GM20000 (cell line): ENCODE measurements at places on chromosomes 7 and 10.

GRCh38 chr7:158351051-158351450 is 236.6 kb downstream of the PTPRN2 start:
- no peak for DNase-seq

DNA sequence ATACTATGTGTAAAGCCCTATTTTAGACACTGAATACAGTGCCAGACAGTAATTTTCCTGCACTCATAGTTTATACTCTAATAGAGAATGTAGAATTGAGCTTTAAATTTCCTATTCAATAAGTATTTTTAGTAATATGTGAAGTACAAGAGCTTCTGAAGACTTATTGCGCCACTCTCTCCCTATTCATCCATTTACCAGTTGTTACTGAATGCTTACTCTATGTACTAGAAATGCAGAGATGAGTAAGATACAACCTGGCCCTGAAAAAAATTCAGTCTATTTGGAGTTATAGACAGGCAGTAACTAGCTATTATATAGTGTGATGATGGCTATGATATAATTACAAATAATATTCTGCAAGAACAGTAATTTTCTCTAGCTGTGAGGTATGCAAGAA is 98.8 kb downstream of the ADK start:
- no peak for DNase-seq

- DNase-seq = no peak
Observed at GRCh38 chr10:97852277-97852676, 2.6 kb downstream of the GOLGA7B start.

DNA sequence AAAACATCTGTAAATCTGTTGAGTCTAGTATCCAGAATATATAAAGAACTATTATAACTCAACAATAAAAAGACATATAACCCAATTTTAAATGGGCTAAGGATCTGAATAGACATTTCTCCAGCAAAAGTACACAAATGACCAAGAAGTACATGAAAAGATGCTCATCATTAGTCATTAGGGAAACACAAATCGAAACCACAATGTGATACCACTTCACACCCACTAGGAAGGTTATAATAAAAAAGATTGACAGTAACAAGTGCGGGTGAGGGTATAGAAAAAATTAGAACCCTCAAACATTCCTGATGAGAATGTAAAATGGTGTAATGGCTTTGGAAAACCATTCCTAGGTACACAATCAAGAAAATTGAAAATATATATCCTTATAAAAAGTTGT is 4.1 kb downstream of the XPNPEP1 start:
- no peak for DNase-seq

- no peak for DNase-seq
Observed at GRCh38 chr7:45624392-45624760, 50.2 kb downstream of the ADCY1 start.

DNA sequence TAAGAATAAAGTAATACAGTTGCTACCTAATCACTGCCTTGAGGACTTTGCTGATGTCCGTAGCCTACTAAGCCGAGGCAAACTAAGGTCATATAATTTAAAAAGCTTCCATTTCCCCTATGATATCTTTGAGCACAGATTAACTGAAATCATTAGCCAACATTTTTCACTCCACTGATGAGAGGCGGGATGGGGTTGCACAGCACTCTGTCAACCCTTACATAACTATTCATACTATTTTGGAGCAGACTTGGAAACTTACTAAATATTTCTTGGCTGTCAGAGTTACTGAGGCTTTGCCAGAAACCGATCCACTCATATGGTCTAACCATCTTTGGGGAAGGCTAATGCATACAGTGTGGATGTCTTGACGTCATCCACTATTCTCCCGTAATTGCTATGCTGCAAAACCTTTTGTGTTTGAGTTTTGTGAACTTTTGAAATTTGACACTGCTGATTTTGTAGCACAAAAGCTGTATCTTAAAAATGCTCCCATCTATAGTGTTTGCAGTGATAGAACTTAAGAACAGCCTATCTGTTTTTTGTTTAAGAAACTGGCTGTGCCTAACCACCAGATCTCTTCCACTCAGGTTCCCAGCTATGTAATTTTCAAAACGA is 248.7 kb downstream of the TSPAN12 start:
- no peak for DNase-seq

GRCh38 chr10:24113901-24114300 is 95.0 kb upstream of the KIAA1217 start:
- no peak for DNase-seq

DNA sequence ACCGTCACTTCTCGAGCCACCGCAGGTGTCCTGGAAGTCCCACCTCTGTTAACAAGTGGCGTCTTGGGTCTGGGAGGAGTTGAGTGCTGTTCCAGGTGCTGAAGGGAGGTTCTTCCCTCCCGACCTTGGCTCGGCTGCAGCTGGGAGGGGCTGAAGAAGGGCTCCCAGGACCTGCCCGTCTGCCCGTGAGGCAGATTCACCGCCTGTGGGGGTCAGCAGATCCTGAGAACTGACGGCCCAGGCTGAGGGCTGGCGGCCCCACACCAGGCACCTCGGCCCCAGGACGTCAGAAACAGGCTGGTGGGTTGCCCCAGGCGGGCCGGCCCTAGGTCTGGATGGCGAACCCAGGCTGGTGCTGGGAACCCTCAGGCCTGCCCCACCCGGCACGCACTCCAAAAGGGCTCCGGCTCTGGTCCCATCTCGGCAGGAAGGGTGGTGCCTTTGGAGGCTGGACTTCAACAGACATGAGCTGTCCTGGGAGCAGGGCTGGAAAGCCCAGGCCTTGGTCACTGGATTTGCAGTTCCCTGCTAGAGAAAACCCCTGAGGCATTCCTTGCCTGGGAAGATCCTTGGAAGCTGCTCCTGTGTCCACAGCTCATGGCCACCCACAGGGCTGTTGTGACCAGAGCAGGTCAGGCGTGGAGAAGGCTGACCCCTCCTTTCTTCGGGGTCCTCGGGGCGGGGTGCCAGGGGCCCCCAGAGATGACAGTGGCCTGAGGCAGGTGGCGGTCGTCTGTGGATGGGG is 42.6 kb upstream of the CFAP46 start:
- no peak for DNase-seq

GRCh38 chr7:43847496-43847895 is 21.8 kb downstream of the MRPS24 start:
- DNase-seq = no peak

- no peak for DNase-seq
Observed at GRCh38 chr7:128726737-128727072, 12.5 kb upstream of the CALU start.

GRCh38 chr7:24835643-24836042 is 78.4 kb upstream of the GSDME start:
- no peak for DNase-seq

DNA sequence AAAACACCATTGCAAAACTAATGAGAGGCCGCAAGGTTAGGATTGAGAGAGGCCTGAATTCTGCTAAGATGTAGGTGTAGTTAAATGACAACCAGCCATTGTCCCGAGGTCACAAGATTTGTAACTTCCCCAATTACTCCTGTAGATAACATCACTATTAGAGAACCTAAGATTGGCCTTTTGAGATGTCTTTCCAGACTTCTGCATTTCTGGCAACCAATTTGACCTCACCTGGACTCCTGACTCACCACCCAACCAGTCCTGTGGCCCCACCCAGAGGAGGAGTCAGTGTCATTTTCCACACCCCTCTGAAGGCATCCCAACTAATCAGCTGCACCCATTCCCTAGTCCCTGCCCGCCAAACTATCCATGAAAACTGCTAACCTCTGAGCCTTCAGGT is 115.7 kb downstream of the PRKAG2 start:
- no peak for DNase-seq

- DNase-seq = no peak
Observed at GRCh38 chr7:39651265-39651664, 27.9 kb downstream of the RALA start.

GRCh38 chr10:26467639-26468038 is 29.5 kb downstream of the APBB1IP start:
- no peak for DNase-seq

DNA sequence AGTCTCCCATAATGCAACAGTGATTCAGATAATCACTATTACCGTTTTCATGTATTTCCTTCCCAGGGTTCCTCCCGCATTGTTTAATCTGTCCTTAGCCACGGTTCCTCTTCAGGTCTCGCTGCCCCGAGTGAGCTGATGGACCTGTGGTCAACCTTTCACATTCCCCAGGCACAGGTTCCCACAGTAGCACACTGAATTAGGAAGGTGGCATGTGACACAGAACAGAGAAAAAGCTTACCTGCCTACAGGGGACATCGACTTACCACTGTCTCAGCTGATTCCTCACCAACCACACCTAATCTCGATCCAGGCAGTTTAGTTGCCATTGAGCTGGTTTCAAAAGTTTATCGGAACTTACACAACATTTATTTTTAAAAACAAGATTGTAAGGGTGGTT is 72.2 kb downstream of the MTURN start:
- DNase-seq = no peak

GRCh38 chr7:139726485-139726869 is 51.3 kb downstream of the HIPK2 start:
- DNase-seq = no peak

DNA sequence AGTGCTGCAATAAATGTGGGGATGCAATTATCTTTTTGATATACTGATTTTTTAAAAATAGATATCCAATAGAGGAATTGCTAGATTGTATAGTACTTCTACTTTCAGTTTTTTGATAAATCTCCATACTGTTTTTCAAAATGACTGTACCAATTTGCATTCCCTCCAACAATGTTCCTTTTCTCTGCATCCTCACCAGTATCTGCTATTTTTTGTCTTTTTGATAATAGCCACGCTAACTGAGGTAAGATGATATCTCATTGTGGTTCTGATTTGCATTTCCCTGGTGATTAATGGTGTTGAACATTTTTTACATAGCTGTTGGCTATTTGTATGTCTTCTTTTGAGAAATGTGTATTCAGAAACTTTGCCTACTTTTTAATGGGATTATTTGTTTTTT is 217.7 kb upstream of the MTPN start:
- no peak for DNase-seq

- DNase-seq = no peak
Observed at GRCh38 chr10:86252079-86252478, 114.5 kb downstream of the GRID1 start.

- DNase-seq = no peak
Observed at GRCh38 chr7:135454060-135454459, 55.8 kb downstream of the CNOT4 start.

GRCh38 chr10:80612261-80612660 is 74.6 kb downstream of the SH2D4B start:
- DNase-seq = no peak
